ENCODE measurements at places on chromosomes 12 and 14.

GRCh38 chr12:5236022-5236640 lies 192.5 kb downstream of the KCNA5 start:
- no peak for DNase-seq

DNA sequence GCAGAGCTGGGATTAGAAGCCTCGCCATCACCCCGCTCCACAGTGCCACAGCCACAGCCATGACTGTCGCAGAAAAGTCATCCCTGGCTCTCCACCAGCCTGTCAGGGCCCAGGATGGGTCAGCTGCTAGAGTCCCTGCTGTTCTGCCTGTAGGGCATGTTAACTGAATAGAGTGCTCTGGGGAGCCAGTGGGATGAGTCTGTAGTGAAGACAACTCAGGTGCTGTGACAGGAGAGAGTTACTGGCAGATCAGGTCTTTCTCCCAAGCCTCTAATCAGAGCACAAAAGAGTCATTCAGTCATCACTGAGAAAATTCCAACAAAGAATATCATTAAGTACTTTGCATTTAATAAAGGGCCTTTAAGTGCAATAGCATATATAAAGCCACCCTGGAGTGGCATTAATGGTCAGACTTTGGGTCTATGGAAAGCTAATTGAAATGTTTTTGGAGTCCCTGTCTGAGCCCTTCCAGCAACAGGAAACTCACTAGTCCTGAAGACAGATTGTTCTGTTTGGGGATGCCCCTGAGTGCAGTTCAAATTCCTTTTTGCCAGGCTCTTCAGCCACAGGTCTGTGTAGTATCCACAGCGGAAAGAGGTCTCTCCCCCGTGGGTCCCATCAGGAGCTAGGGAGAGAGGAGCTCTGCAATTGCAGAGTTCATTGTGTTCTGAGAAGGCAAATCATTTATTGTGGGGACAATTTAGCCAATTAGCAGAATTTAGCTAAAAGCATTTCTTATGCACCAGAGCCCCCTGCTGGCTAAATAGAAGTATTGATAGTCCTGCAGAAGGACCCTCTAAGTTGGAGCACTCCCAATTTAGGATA lies 45.2 kb upstream of the C14orf132 start:
- DNase-seq, result peak; percentile 57

GRCh38 chr12:74988156-74988555 lies 221.5 kb downstream of the KCNC2 start:
- peak; percentile 53 for DNase-seq

GRCh38 chr14:104113631-104114420 lies 24.6 kb upstream of the KIF26A start:
- no peak for DNase-seq

DNA sequence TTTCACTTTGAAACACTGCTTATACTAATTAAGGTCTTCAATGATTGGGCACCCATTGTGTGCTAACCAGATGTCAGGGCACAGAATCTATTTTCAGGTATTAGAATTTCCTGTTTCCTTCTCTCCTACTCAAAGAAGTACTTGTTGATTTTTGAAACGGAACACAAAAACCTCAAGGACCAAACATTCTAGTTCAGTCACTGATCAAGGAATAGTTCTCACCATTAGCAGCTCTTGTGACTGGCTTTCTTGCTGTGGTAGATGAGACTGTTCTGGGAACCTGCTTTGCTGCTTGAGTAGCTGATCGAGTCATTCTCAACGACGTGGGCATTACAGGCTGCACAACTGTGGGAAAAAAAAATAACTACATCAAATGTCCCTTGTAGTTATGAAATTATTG lies 11.0 kb downstream of the DLGAP5 start:
- peak; percentile 46 for DNase-seq

DNA sequence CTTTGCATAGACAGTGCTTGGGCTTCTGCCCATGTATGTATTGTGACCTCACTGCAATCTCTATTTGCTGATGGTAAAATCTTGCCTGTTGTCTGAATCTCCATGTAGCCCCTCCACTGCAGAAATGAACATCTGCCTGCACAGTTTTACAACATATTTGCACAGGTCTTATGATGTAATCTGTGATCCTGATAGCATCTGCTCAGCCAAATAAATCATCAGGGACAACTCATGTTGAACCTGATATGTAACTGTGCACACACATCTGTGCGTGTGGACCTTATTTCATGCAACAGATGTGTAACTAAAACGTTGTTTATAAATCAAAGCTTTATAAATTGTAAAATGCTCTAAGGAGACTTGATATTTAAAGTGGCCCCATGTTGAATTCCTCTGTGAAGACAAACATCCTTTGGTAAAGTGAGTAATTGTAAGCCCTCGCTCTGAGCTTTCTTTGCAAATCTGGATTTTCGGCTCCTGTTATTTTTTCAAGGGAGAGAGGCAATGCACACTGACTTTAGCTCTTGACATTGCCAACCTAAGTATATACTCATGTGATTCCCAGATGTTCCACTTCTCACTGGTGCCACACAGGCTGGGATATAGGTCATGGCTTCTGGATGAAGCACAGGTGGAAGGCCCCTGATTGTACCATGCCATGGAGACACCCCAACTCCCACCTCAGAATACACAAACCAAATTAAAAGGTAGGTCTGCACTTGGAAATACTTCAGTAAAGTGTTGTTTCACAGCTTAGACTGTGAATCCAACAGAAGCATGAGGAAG lies 371.3 kb downstream of the GRIN2B start:
- DNase-seq, result no peak

GRCh38 chr14:55198749-55199148 lies 7.4 kb upstream of the DLGAP5 start:
- no peak for DNase-seq

- no peak for DNase-seq
These were observed 3.0 kb downstream of the TRMT5 start for GRCh38 chr14:60977847-60978246.

DNA sequence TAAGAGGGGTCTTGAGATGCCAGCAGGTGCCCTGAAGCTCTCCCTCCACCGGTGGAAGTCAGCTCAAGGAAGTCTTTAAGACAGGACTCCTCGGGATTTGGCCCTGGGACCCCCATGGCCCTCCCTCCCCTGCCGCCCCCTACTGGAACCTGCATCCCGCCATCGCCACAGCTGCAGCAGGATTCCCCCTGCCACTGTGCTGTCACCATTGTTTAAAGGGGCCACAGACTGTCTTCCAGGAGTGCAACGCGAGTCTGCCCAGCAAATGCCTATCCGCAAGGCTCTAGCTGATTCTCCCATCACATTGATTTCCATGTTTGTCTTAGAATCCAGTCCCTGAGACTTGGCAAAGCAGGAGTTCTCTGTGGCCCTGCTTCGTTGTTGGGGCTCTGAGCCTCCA lies 770.8 kb upstream of the ALG10B start:
- DNase-seq, result no peak

DNA sequence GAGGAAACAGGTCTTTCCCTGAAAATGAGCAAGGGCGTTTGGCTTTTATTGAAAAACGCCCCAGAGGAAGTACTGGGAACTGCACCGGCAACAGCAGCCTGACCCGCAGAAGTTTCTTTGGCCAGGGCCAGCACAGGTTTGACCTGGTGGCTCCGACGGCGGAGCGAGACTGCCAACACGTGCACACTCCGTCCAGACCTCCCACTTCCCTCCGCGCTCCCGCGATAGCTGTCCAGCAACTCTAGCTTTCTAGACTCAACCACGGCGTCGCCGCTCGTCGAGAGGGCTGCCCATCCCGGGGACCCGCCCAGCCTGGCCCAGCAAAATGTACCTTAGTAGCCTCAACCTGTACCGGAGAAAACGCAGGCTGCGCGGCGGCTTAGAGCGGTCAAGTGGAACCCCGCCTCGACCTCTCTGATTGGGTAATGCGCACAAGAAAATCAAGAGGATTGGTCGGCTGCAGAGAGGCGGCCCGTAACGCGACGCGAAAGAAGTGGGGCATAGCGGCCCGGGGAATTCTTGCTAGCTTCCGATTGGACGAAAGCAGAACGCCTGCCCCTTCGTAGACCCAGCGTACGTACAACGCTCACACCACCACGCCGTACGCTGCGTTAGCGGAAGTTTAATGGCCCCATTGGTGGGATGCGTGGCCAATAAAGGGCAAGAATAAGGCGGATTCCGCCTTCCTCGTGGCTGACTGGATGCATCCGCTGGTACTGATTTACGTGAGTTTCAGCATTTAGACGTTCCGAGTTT lies at the start of gene WDR89:
WDR89 (minus strand) TSS at position 399 of the 756 bp plus-strand sequence. CDS start 41,929 bp downstream, outside the sequence.
- peak; percentile 100 for DNase-seq
